T1000 (cell line): ENCODE measurements at places on chromosomes 7 and 10.

- DNase-seq: peak; percentile 68
Observed at GRCh38 chr10:77564731-77565589, 72.6 kb downstream of the KCNMA1 start.

- DNase-seq: no peak
Observed at GRCh38 chr7:99398891-99399445, 9.4 kb downstream of the PDAP1 start.

DNA sequence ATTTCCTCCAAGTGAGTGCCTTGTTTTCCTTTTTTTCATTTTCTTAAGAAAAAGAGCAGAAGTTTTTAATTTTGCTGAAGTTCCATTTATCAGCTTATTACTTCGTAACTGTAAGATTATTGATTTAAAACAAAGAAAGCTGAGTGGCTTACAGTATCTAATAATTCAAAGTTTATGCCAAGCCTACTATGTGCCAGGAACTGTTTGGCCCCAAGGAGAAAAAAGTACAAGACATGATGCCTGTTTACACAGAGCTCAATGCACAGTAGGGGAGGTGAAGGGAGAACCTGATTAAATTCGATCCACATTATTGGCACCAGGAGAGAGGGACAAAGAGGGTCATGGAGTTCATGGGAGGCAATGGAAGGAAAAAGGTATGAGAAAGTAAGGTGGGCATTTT, 419.3 kb upstream of the ZMIZ1 start:
- DNase-seq: no peak

GRCh38 chr7:1160670-1161021, 650 bp upstream of the ZFAND2A start:
- DNase-seq: no peak

GRCh38 chr7:158650821-158651225, 53.8 kb downstream of the NCAPG2 start:
- peak; percentile 60 for DNase-seq

- DNase-seq: no peak
Observed at GRCh38 chr7:139471740-139472353, 11.6 kb downstream of the KLRG2 start.

GRCh38 chr7:14303536-14303935, 314.1 kb upstream of the ETV1 start:
- DNase-seq: no peak

DNA sequence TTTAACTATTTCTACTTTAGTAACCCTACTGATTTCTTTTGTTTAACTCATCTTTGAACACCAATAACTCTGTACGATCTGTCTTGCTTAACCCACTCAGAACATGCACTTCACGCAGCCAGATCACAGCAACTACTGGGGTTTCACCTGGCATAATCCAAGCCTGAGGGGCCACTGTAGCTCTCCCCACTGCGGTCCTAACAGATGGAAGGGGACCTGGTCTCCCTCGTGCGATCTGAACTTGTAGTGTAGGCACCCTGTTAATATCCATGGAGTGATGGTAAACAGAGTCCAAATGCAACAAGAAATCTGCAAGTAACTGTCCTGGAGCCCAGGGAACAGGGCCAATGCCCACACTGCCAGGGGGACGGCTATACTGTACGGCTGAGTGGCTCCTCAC, 45.5 kb downstream of the INSIG1 start:
- no peak for DNase-seq

GRCh38 chr10:44934416-44935200, 23.5 kb downstream of the TMEM72 start:
- no peak for DNase-seq

DNA sequence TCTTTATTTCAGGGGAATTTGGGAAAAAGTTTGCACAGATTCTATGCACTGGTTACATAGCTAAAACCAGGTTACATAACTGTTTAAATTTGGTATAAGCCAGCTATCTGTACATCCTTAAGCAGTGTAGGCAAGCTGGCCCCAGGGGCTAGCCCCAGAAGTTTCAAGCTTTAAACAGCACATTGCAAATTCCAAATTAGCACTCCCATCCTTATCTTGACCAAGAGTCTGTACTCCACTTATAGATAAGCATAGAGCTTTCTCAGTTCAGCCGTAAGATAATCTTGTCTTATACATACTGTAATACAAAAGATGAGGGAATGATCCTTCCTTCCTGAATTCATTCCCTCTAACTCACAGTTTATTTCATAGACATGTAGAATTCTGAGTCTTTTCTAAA, 109.3 kb downstream of the SPAG6 start:
- no peak for DNase-seq

DNA sequence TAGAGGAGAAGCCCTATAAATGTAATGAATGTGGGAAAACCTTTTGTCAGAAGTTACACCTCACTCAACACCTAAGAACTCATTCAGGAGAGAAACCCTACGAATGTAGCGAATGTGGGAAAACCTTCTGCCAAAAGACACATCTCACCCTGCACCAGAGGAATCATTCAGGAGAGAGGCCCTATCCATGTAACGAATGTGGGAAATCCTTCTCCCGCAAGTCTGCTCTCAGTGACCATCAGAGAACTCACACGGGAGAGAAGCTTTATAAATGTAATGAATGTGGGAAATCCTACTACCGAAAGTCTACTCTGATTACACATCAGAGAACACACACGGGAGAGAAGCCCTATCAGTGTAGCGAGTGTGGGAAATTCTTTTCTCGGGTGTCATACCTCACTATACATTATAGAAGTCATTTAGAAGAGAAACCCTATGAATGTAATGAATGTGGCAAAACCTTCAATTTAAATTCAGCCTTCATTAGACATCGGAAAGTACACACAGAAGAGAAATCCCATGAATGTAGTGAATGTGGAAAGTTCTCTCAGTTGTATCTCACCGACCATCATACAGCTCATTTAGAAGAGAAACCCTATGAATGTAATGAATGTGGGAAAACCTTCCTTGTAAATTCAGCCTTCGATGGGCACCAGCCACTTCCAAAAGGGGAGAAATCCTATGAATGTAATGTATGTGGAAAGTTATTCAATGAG, 18.9 kb downstream of the RBAK start:
- DNase-seq: no peak

DNA sequence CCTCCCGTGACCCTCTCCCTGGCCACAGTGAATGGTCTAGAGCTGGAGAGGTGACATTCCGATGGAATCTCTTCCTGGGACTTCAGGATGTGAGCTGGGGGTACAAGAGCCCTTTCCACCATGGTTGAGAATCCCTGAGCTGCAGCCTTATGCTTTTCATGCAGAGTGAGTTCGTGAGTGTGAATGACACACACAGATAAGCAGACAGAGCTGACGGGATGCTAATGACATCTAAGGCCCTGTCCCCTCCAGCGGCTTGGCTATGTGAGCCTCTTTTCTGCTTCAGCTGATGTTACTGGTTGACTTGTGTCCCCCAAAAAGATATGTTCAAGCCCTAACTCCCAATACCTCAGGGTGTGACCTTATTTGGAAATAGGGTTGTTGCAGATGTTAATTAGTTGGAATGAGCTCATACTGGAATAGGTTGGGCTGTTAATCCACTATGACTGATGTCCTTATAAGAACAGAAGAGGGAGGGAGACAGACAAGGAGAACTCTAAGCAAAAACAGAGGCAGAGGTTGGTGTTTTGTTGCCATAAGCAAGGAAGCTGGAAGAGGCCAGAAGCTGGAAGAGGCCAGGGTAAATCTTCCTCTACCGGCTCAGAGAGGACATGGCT, 111.1 kb upstream of the AFAP1L2 start:
- DNase-seq: no peak

DNA sequence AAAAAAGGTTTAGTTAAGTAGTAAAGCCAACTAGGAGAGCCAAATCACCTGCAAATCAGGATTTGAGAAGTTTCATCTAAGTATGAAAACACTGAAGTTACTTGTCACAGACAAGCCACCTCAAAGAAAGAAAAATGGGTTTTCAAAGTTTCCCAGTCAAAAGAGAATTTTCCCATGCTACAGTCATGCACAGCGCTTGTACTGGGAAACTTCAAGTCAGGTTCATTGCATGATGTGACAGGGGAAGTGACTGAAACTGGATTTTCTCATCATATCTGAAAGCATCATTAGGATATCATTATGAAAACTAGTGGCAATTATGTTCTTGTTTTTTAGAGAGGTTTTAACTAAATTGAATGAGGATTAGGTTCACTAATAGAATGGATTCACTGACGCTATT, 167.0 kb downstream of the SGMS1 start:
- DNase-seq: no peak

- DNase-seq: no peak
Observed at GRCh38 chr7:50307368-50308032, 3.0 kb downstream of the IKZF1 start.

DNA sequence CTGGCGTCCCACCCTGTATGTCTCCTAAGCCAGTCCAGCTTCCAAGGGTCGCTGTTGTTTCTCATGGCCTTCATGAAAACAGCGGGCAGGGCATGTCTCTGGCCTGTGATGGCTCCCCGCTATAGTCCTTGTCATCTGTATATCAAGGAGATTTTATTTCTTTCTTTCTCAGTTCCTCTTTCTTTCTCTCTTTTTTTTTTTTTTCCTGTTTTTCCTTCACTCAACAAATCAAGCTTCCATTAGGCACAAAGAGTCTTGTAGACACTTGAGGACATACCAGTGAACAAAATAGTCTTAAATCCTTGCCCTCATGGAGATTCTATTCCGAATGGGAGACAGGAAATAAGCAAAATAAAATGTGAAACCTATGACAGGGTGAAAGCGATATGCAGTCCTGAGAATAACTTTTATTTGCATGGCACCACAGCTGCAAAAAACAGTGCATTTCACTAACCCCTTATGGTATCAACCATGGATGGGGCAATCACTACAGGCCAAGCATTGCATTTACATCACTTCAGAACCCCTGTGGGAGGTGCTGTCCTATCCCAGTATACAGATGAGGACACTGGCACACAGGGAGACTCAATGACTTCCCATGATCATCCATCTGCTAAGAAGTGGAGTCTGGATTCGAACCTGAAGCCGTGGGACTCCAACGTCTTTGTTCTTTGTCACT, 50.7 kb downstream of the SYPL1 start:
- no peak for DNase-seq

- DNase-seq: no peak
Observed at GRCh38 chr7:30613366-30614325, 19.0 kb downstream of the GARS1 start.

DNA sequence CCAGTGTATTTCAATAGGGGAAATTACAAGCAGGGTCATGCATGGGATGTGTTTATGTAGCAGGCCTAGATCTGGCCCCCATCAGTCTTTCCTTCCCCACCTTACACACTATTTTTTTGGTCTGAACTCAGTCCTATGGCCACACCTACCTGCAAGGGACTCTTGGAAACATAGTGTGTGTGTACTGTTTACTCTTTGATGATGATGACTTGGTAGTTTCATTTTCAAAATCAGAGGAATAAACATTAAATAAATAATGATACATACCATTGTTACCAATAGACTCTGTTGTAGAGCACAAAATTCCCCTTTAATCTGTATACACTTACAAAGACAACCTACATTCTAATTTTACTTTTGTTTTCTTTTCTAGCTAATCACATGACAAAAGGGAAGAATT, 191.0 kb downstream of the ZEB1 start:
- no peak for DNase-seq

- DNase-seq: peak; percentile 17
Observed at GRCh38 chr7:21903020-21903786, 42.5 kb downstream of the CDCA7L start.

GRCh38 chr10:95605163-95605562, 44.0 kb upstream of the SORBS1 start:
- DNase-seq: no peak

- no peak for DNase-seq
Observed at GRCh38 chr7:2631946-2632732, at the start of gene TTYH3. Gene TTYH3 (plus strand): TSS chr7:2631986. CDS start chr7:2632156, 170 bp downstream.

GRCh38 chr7:122686360-122686878, 12.5 kb downstream of the RNF133 start:
- DNase-seq: no peak

DNA sequence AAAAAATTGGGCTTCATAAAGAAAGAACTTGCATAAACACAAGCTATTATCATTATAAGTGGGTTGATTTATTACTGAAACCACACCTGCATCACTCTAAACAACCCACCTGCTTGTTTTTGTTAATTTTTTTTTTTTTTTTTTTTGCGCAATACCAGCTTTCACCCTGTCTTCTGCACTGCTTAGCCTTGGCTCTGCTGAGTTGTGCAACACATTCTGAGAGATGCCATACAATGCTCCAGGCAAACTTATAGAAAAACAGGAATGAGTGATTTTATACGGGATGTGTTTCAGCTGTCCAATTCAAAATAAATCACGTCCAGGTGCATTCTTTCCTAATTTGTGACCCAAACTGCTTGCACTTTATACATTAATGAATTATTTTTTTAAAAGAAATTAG, 923.6 kb downstream of the GATA3 start:
- DNase-seq: no peak

GRCh38 chr10:17263580-17263979, 35.5 kb downstream of the VIM start:
- DNase-seq: no peak

DNA sequence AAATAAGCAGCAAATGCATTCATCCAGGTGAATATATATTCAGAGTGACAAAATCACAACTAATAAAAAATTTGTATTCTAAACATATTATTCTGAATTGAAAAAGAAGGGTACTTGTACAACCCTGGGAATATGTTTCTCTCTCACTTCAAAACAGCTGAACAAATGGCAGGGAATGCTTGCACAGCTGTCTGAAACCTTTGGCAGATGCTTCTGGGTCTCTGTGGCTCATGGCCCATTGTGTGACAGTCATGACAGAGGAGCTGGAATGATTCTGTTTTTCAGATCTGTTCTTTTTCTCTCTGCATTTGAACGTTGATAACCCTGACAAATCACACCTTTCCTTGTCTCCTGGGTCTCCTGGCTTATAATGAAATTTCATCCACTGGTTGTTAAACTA, 275.7 kb upstream of the FZD1 start:
- DNase-seq: no peak

DNA sequence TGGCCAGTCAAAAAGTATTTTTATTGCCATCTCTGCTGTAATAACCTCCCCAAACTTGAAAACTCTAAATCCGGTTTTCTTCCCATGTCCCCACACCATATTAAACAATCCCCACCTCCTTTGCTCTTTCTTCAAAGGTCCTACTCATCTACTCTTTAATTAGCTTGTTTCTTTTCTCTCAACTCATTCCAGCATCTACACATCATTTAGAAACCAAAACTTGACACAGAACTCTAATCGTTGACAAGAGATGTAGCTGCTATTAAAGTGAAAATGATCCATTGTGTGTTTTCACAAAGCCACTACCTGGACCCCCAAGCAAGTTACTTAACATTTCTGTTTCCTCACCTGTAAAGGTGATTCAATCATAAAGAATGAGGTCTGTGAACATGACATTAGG, 436.3 kb upstream of the NPVF start:
- no peak for DNase-seq

- no peak for DNase-seq
Observed at GRCh38 chr7:101666741-101667140, 37.6 kb upstream of the MYL10 start.

GRCh38 chr7:146514304-146514703, 397.7 kb downstream of the CNTNAP2 start:
- DNase-seq: no peak

- DNase-seq: no peak
Observed at GRCh38 chr7:129343099-129343700, 91.0 kb upstream of the STRIP2 start.

- DNase-seq: no peak
Observed at GRCh38 chr10:7955446-7955845, 99.0 kb upstream of the GATA3 start.
